Pulmonary artery endothelial cell (primary cell): ENCODE measurements at places on chromosomes 4 and X. TPM values are rescaled to one million over a fixed set of nuclear protein-coding genes. Genes with fewer than 3 reads are reported as not detected.

CA5B gene
- total RNA-seq: 1.3 and 3.5 TPM in 2 replicates

REPS2 gene
- 3.4 and 3.8 TPM in 2 replicates for total RNA-seq

DNA sequence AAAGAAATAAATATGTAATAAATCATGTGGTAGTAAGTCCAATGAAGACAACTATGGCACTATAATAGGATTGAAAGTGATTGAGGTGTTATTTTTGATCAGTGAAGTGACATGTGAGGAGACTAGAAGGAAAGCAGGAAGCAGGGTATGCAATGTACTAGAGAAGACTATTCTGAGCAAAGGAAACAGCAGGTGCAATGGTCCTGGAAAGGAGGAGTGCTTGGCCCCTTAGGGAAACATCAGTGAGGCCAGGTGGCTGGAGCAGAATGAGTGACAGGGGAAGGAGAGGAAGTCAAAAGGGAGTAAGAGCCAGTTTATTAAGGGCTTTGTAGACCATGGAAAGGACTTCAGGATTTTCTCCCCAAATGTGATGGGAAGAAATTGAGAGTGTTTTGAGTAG lies 207.6 kb upstream of the HCCS start:
- no peak for DNase-seq

DNA sequence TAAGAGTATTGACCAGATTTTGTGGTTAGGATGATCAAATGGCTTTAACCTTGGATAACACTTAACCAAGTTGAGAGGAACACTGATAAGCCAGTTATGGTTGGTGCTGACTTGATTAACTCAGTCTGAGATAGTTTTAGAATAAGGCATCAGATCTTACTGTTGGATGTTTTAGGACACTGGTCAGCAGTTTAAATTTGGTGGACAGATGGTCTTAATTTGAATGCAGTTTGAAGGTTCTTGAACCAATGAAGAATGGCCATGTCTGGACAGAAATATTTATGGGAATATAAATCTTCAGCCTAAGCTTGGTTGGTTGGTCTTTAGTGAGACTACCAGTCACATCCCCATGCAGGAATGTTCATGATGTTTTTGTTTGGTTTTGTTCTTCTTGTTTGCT lies 2.6 kb upstream of the GIMD1 start:
- no peak for DNase-seq

DNA sequence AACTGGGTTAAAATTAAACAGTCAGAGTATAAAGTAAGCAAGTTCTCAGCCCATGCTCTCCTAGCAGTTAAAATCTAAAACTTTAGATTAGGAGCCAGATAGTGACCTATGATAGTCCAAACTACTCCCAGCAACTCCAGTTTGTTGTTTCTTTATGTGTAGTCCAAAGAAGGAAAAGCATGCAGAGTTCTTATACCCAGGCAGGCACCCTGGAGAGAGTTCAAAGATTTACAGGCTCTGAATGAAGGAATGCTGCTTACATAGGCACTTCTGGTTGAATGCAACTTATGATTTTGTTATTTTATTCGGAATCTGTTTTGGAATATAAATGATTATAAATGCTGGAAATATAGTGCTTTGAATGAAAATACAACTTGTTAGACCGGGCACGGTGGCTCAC lies 67.2 kb downstream of the GPAT3 start:
- no peak for DNase-seq

DNA sequence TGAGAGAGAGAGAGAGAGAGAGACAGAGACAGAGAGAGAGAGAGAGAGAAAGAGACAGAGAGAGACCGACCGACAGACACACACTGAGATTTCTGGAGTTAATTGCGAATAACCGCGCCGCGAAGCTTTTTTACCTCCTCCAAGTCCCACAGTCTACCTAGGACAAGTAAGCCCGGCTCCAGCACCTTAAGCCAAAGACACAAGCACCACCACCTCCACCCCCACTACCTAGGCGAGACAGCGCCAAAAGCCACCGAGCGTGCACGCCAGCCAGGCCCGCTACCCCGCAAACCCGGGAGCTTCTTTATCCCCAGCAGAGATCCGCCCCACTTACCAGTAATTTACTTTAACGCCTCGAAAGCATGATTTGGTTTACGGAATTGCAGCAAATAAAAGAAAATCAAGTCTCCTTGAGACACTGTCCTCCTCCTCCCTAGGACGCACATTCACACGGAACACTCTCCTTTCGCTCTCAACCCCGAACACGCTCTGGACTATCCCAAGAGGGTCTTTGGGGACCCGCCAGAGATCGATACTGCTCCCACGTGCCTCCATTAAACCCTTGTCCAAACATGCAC lies 649.6 kb upstream of the DIPK2B start:
- no peak for DNase-seq

DNA sequence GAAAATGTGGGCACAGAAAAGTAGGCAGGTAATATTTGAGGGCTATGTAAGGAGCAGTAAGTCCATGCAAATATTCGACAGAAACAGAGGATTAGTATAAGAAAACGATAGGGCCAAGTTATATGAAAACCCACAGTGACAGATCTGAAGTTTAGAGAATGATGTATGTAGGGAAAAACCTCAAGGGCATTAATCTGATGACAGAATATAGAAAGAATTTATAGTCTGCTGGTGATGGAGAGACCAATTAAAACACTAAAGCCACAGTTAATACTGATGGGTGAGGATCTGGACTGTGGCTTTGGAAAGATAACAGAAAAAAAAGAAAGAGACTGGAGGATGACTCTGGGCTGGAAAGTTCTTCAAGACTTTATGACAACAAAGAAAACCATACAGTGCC lies 169.7 kb downstream of the PALLD start:
- no peak for DNase-seq

DNA sequence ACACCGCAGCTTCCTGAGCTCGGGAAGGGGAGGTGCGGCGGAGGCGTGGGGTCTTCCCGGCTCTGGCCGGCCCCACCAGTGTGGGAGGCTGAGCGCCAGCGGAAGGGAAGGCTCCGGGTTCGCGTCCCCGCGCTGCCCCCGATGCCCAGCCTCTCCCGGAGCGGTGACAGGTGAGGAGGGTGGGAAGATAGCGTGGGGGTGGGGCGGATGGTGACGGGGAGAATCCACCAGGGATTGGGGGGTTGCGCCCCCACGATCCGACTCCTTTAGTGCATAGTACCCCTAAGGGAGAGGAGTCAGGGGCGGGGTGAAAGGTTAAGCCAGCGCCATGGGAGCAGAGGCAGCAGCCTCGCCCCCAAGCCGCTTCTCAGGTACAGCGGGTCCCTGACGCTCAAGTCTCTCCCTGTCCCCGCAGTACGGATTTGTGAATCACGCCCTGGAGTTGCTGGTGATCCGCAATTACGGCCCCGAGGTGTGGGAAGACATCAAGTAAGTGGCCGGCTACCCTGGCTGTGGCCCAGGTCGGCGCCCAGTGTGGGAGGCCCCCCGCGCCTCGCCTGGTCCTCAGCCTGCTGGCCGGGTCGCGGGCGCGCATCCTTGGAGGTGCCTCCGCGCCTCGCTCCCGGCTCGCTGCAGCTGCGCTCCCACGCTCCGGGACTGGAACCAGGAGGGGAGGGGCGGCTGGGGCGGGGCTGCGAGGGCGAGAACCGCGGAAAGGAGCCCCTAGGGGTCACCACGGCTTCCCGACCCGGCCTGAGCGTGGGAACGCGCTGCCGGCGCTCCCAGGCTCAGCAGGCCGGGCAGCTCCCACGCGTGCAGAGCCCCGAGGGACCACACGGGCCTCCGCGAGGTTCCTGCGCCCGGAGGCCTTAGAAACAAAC lies 791 bp downstream of the GUCY1B1 start:
- no peak for DNase-seq
